CD4-positive, alpha-beta T cell treated with Interleukin-6 for 4 hours (primary cell): ENCODE measurements at places on chromosomes 4 and X.
A peak's percentile ranks its signal among the peaks of the same experiment; 100 is the strongest.

- DNase-seq, result no peak
Observed at GRCh38 chr4:154044742-154045485, 256.0 kb upstream of the SFRP2 start.

DNA sequence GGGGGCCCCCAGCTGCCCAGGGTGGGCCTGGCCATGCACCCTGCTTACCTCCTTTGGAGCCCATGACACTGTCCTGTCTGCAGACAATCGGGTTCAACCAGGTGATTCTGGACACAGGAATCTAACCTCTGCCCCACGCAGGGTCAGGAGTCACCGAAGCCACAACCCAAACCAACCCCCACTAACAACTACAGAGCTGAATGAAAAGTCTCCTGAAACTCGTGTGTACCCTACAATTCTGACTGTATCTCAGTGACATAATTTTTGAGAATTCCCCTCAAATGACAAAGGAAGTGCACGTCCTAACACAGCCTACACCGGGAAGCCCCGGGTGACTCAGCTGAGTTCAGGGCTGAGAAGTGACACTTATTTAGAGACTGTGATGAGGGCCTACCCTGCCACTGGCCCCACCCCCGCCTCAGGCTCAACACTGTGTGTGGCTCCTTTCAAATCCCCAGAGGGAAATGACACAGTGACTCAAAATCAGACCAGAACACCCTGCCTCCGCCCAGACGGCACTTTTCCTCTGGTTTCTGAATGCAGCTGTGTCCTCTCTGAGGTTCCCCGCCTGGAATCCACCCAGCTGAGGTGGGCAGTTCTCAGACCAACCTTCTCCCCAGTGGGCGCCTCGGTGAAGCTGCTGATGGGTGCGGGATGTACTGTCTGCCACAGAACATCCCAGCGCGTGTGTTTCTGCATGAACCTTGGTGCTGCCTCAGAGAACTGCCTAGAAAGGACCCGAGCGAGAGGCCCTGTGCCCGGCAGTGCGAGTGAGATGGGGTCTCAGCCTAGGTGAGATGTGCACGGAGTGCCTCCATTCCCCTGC lies 9.9 kb downstream of the TNIP2 start:
- DNase-seq, result peak; percentile 88

GRCh38 chrX:111352424-111352823 lies 59.6 kb downstream of the DCX start:
- no peak for DNase-seq

- no peak for DNase-seq
Observed at GRCh38 chr4:25953740-25954139, 39.7 kb downstream of the SMIM20 start.

- no peak for DNase-seq
Observed at GRCh38 chrX:41723826-41724225, at the start of gene GPR82. Gene GPR82, plus strand, starts transcription at chrX:41724181. Its CDS starts 2,846 bp downstream, at chrX:41727027.

DNA sequence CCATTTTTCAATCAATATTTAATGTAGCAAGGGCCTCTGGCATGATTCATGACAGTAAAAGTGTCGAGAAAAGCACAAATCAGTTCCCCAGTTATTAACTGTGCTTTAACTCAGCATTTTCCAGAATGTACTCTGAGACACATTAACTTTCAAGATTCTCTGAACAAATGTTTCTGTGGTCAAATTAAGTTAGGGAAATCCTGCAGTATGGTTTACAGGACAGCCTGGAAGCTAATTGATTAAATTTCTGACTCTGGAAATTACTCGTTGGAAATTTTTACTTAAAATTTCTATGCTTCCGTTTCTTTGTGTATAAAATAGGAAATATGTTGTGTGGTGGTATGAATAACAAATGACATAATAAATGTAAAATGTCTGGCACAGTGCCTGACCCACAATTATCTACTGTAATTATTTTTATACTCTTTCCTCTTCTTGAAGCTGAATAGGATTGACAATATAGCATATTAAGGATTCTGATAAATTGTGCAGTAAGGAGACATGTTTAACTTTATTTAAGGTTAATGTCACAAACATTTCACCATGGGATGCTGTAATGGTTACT lies 33.7 kb downstream of the STK32B start:
- DNase-seq, result no peak

- DNase-seq, result no peak
Observed at GRCh38 chr4:19386786-19387185, 864.9 kb upstream of the SLIT2 start.

- no peak for DNase-seq
Observed at GRCh38 chr4:178205826-178206225, 763.6 kb upstream of the AGA start.
